ENCODE measurements at places on chromosomes 12 and 14.

DNA sequence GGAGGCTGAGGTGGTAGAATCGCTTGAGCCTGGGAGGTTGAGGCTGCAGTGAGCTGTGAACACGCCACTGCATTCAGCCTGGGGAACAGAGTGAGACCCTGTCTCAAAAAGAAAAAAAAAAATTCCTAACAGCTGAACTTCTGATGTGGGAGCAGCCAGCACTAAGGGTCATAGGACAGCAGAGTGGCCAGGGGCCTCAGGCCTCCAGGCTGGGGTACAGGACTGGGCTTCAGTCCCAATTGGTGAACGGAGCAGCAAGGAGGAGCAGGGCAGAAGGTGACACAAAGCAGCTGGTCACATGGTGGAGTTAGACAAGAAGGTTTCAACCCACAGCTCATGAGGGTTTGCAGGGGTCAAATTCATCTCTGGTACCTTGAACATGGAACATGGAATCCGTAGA, 40.8 kb upstream of the NRXN3 start:
- DNase-seq, result no peak

GRCh38 chr12:56718636-56719035, 6.5 kb downstream of the NACA start:
- no peak for DNase-seq

DNA sequence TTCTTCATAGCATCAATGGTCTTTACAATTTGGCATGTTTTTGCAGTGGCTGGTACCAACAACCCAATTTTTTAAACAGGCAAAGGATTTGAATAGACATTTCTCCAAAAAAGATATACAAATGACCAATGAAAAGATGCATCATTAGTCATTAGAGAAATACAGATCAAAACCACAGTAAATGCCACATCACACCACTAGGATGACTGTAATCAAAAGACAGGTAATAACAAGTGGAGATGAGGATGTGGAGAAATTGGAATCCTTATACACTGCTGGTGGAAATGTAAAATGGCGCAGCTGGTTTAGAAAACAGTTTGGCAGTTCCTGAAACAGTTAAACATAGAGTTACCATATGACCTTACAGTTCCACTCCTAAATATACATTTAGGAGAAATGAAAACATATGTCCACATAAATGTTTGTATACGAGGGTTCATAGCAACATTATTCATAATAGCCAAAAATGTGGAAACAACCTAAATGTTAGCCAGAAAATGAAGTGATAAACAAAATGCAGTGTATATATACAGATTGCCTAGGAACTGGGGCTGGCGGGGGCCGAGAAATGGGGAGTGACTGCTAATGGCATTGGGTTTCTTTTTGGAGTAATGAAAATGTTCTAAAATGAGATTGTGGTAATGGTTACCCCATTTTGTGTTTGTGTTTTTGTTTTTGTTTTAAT, 55.2 kb downstream of the TGFB3 start:
- no peak for DNase-seq

DNA sequence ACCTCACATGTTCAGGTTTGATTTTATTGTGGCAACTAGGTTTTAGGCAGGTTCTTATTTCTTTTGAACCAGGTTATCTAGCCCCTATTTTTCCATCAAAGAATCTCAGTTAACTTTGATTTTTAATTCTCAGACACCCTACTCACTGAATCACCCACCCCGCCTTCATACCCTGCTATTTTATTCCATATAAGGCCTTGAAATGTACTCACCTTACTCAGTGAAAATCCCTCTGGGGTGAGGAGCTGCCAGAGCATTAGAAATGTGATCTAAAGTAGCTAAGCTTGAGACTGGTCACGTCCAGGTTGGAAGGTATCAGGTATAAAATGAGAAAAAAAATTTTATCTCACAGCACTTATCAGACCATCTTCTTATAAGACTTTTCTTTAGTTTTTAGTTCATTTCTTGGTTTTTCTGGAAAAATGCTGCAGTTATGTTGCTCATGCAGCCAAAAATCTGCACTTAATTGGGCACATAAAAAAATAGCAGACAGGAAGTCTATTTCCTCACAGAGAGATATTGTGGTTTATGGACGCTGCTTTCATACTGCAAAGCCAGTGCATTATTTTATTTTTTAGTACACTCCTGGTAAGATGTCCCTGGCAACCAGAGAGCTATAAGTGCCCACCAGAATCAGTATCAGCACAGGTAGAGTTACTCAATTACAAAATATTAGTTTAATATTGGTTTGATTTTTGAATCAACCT, 101.5 kb upstream of the CCDC91 start:
- DNase-seq, result no peak

- peak; percentile 51 for DNase-seq
These were observed 57.9 kb upstream of the PNMA1 start for GRCh38 chr14:73771848-73772638.

- no peak for DNase-seq
These were observed 12.2 kb upstream of the OR5AU1 start for GRCh38 chr14:21168055-21168454.

- DNase-seq, result no peak
These were observed 180.8 kb upstream of the NTF3 start for GRCh38 chr12:5251092-5251491.

GRCh38 chr12:69569236-69569635, 16.0 kb upstream of the CCT2 start:
- DNase-seq, result no peak

DNA sequence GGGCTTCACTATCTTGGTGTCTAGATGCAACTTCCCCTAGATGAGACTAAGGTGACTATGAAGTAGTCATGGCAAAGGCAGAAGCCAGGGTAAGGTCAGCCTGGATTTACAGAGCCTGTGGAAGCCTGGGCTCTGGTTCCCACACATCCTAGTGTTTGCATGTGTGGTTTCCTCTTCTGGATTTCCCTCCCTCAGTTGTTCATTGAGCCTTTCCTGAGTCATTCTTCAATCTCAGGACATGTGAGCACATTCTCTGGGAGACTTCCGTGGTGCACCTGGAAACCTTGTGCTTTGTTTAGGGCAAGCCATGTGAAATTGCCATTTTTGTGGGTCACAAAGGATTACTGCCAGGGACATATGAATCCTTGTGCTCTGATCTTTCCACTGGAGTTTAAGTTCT, 236.6 kb downstream of the C12orf75 start:
- DNase-seq, result no peak

- no peak for DNase-seq
These were observed 38.0 kb downstream of the TMEM120B start for GRCh38 chr12:121750507-121750955.

DNA sequence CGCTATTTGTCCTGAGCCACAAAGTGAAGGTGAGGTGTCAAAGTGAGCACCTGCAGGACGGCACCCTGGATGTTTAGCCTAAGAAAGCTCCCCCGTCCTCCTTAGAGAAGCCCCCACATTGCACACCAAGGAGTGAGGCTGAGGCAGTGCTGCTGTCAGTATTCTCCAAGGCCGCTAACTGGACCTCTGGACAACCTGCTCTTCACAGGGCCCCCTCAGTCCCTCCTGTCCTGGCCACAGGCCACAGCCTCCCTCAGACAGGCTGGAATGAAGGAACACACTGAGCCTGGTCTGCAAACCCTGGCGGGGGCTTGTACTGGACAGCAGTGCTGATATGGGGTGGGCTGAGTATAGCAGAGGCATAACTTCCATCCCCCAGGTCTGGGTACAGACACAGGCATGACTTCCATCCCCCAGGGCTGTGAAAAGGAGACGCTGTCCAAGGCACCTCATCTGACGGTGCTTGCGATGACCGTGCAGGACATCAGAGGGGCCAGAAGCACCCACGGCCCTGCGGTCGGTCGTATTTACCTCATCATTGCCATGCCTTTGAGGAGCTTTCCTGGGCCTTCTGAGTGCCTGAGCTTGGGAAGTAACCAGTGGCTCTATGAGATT, 82.4 kb upstream of the DIO3 start:
- no peak for DNase-seq
